ENCODE measurements at places on chromosomes 4 and X.

DNA sequence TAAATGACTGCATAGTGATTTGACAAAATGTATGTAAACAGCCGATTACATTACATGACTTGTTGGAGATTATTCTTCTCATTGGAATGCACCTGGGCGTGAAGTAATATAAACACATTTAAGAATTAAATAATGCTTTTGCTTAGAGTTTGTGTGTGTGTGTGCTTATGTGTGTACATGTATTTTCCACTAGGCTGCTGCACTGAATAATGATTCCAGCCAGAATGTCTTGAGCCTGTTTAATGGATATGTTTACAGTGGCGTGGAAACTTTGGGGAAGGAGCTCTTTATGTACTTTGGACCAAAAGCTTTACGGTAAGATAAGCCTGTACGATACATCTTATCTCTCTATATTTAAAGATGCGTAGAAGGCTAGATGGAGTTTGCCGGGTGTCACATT is 12.6 kb downstream of the NEIL3 start:
- no peak for DNase-seq

DNA sequence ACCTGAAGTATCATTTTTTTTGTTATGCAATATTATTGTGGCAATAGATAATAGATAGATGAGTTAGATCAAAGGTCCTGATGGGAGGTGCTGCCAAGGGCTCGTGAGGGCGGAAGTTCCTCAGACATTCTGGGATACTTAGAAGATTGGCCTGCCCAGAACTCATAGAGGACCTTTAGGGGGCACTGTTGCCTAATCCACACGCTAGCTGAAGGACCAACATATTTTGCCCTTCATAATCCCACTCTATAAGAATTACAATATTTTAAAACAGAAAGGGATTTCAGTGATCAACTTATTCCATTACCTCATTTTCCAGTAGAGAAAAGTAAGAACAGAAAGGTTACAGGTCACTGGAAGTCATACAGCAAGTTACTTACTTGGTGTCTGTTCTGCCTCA is 22.9 kb upstream of the COX7B2 start:
- DNase-seq = no peak

- no peak for DNase-seq
Observed at GRCh38 chrX:103498786-103499185, 20.5 kb downstream of the RAB40A start.

DNA sequence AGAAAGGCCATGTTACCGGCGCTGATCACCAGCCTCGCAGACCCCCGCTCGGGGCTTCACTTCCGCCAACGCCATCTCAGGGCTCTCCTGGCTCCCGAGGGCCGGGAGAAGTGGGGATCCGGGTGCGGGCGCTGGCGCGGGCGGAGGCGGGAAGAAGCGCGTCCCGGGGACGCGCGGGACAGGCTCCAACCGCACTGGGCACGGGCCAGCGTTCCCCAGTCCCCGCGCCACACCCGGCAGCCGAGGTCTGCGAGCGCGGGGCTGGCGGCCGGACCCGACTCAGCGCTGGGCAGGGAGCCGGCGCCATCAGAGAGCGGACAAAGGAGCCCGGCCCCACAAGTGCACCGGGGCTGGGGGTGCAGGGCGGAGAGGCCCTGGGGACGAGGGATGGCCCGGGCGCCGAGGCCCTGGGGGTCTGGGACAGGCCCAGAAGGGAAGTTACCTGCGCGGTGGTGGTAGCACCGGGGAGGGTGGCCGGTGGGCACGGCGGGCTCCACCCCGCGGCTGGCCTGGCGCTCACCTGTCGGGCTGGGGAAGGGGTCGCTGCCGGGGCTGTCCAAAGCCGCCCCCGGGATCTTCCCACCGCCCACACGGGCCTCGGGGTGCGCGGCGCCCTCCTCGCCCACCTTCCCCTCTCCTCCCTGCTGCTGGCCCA is 449 bp downstream of the CTPS2 start:
- DNase-seq = no peak

DNA sequence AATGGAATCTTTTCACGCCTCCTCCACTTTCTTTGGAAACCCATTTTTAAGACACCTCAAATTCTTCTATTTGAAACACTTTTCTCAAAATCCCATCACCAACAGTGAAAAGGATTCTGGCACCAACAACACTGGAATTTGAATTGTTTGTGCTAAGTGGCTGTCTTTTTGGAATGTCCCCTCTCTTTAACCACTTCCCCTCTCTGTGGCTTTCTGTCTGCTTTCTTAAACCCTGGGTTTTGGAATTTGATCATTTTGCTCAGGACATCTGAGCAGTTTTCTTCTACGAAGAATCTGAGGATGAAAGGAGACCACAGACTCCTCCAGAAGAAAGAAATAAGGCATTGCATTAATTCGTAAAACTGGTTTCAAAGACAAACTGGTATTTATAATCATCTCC is 89.0 kb downstream of the MXRA5 start:
- no peak for DNase-seq

DNA sequence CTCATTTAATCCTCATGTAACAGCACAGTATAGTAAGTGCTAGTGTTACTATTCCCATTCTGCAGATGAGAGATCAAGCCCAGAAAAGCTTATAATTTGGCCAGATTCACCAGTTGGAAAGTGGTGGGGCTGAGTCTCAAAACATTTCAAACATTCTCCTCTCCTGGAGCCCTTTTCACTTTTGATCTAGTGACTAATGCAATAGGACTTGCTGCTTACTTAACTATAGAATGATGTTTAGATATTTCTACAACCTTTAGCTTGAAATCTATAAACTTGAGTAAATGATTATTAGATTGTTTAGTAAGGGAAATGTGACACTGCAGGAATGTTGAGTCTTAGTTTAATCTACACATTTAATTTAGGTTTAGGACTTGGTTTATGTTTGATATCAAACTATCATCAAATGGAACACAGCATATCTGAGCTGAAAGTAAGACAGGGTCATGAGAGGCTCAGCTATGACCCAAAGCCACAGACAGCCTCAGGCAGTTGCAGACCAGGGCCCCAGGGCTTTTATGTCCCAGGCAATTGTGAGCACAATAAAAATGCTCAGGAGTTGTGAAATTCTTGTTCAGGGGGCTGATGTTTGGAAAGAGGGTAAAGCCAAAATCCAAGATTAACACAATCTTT is 199.5 kb upstream of the HS3ST1 start:
- DNase-seq = no peak

- no peak for DNase-seq
Observed at GRCh38 chr4:120155287-120155686, 88.6 kb upstream of the MAD2L1 start.

DNA sequence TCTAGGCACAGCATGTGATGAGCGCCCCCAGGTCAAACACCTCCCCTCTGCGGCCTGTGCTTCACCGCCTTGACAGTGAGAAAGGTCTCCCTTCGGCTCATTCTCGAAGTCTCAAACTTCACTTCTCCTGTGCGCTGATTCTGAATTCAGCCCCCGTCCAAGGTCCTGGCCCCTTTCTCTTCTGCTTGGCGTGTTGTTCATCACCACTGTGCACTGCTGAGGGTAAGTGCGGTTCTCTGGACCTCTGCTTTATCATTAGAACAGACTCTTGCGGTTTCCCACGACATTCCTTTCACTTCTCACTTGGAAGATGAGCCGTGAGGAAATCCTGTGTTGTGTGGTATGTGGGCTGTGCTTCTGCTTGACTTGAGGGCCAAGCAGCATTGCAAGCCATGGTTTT is 11.9 kb downstream of the HTT-AS start:
- peak; percentile 54 for DNase-seq

DNA sequence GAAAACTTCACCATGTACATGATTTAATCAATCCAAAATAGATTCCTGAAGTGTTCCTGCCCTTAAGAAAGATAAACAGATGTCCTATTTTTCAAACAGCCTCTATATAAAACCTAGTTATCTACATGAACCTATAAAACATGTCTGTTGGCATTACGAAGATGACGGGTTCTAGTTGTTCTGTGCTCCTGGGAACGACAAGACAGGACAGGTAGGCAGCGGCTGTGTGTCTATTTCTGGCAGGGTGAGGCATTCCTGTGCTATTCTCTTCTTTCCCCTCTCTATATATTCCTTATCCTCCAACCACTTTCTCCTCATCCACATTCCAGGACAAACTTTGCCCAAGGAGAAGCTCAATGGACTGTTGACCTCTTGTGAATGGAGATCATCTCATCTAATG is 6.1 kb downstream of the FAT1 start:
- no peak for DNase-seq
